Stimulated activated CD8-positive, alpha-beta memory T cell treated with anti-CD3 and anti-CD28 coated beads, Interleukin-2, amount 100 ng/mL, for 1 hour (primary cell): ENCODE measurements at places on chromosomes 12 and 14.

DNA sequence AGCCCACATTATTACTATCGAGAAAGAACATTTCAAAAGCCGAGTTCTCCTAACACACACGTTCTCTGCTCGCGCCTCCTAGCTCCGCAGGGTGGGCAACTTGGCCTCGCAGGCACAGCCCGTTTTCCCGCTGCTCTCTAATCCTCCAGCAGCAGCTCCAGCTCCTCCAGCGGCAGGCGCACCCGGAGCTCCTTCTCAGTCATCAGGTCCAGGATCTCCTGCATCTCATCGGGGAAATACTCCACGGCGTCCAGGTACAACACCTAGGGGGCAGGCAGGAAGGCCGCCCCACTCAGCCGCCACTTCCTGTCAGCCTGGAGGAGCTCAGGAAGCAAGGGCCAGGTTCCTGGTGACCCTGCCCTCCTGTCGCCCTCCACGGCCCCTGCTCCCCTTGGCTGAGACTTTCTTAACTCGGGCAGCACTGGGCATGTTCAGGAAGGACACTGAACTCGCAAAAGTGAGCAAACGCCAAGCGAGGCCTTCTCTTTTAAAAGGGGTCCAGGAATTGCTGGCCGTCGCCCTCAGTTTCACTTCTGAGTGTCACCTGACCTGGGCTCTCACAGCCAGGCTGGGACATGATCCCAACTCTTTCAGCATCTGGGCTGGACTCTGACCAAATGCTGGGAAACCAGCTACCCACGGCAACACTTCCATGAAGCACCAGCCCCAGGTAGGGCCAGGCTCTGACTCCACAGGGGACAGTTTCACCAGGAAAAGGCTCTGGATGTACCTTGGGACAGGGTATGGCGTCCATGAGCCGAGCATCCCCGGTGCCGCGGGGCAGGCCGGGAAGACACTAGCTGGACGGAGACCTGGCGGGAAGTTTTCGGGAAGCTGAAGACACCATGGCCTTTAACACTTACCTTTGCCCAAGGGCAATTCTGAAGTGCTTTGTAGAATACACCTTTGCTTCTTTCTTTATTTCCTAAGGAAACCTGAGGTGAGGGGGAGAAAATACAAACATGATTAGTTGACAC is 22.1 kb downstream of the PSMC1 start:
- no peak for DNase-seq

- DNase-seq = no peak
Observed at GRCh38 chr12:130117233-130117632, 45.0 kb upstream of the FZD10 start.

GRCh38 chr14:58430156-58430555 is 2.6 kb downstream of the KIAA0586 start:
- DNase-seq = no peak

- DNase-seq = no peak
Observed at GRCh38 chr12:105769486-105769885, 369.3 kb downstream of the NUAK1 start.

DNA sequence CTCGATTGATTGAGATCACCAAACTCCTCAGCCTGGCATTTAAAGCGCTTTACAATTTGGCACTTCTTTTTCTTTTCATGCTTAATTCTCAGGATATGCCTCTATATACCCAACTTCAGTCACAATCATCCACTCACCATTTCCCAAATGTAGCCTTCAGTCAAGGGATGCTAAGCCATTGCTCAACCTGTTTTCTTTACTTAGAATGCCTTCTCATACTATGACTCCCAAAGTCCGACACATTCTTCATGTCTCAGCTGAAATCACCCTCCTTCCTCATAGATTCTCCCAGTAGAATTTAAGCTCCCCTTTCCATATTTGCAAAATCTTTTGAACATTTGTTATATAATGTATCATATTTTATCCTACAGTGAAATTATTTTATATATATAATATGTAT is 467.0 kb downstream of the LRIG3 start:
- no peak for DNase-seq

DNA sequence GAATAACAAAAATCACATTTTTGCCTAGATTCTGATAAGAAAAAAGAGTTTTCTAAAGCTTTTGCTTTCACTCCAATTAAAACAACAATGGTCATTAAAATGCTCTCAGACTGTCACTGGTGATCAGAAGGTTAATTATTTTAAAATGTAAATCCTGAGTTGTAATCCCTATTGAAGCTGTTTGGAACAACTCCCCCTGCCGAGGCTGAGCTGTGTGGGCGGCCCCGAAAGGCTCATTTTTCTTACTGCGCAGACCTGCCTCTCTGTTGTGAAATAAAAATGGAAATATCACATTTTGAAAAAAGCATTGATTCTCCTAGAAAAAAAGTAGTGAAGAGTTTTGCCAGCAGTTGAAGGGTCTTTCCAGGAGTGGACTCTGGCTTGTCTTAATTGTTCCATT is 174.8 kb upstream of the CDKN3 start:
- DNase-seq = no peak

GRCh38 chr14:49931523-49931922 is 38.6 kb downstream of the ARF6 start:
- no peak for DNase-seq

- no peak for DNase-seq
Observed at GRCh38 chr12:25935355-25936144, 22.9 kb upstream of the RASSF8 start.

- DNase-seq = no peak
Observed at GRCh38 chr12:124910561-124911478, 3.6 kb downstream of the UBC start.

DNA sequence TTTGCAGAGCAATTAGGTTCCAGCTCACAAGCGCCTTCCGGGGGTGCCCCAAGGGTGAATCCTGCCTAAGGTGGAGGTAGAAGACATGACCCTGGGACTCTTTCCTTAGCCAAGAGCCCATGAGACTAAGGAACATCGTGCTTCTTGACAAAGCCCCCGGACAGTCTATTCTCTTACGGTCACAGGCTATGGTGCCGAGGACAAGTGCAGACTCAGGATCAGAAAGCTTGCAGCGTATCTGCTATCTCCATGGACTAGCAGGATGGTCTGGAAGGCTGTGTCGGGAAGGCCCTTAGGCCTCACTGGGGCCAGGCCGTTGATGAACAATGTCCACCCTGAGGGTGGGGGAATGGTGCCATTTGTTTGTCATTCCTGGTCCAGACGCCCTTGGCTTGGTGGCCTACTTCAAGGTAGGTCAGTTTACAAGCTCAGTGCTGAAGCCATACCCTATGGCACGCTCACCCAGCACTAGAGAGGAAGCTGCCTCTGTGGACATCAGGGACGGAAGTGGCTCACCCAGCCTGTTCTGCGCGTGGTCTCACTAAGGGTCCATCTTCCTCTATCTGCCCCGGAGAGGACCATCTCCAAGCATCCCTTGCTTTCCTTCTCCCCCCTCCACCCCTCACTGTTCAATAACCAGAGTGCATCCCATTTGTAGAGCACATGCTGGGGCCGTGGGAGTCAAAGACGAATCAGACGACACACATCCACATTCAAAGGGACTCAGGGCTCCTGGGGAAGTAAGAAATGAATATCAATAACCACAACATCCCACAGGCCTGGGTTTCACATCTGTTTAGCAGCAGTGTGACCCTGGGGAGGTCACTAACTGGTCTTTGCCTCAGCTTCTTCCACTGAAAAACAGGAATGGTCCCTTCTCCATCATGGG is 45.0 kb upstream of the IQSEC3 start:
- no peak for DNase-seq
